Left lobe of liver (tissue), 2 donors: ENCODE measurements at places on chromosomes 5 and 9. TPM values are rescaled to one million over a fixed set of nuclear protein-coding genes. Genes with fewer than 3 reads are reported as not detected.

CDKN2B gene
- total RNA-seq, result 0.93 TPM

DNA sequence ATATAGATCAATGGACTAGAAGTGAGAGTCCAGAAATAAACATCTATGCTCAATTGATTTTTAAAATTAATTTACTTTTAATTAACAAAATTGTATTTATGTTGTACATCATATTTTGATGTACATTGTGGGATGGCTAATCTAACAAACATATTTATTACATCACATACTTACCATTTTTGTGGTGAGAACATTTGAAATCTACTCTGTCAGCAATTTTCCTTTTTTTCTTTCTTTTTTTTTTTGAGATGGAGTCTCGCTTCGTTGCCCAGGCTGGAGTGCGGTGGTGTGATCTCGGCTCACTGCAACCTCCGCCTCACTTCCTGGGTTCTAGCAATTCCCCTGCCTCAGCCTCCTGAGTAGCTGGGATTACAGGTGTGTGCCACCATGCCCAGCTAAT, 32.4 kb upstream of the SHB start:
- peak; percentile 5 for DNase-seq

DNA sequence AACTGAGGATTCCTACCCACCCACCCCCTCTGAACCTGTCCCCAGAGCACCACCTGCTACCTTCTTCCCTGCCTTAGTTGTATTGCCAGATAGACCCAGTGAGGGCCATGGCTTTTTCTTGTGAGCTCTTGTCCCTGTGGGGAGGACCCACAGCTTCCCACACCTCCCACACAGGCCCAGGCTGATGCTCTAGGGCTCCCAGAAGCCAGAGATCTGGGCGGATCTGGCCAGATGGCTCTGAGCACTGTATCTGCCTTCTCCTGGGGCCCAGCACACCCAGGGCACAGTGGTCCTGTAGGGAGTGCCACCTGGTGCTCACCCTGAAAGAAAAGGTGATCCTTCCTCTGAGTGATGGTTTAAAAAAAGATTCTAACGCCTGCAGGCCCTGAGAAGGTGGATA, 131.7 kb downstream of the DAB2IP start:
- no peak for DNase-seq

- no peak for DNase-seq
Measured at GRCh38 chr9:125994066-125994943, 247.1 kb downstream of the PBX3 start.

CMYA5 gene
- total RNA-seq, result 1.3 TPM

GRCh38 chr9:126217797-126218196, 108.8 kb upstream of the MVB12B start:
- DNase-seq, result peak; percentile 8

DRD1 gene
- total RNA-seq, result 0.13 TPM

WDR38 gene
- not detected for total RNA-seq

MED7 gene
- 3.2 TPM for total RNA-seq

SLC36A2 gene
- not detected for total RNA-seq

GRCh38 chr5:180736536-180736935, 3.3 kb downstream of the OR2Y1 start:
- DNase-seq, result no peak

PIGO gene
- total RNA-seq, result 17.6 TPM

FOXD4L4 gene
- 0.15 TPM for total RNA-seq

SOX30 gene
- not detected for total RNA-seq

DNA sequence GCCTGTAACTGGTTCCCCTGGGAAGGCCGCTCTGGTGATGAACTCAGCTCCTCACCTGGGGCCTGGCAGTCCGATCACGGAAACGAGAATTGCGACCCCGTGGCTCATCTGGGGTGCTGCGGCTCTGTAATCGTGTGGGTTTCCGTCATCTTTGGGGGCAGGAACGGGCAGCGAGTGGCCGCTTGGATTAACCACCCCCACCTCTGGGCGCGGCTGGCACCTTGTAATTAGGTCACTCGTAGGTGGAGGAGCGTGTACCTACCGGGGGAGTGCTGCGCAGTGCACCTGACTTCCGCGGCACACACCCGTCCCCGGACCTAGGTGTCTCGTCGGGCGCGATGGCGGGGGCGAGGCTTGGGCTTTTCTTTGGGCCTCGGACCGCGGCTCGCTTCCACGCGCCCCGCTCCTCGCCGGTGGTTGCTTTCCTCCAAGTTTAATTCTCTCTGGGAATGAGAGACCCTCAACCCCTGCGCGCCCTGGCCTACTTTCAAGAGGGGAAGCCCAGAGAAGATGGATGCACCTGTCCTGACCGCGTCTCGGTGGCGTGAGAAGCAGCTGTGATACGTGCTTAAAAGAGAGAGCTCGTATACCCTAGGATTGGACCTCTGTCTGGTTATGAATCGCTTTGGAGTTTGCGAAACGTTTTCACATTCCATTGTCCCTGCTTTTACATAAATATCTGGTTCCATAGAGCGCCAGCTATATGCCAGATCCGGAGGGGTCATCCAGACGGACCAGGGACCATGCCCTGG, 744 bp upstream of the PPP2CA start:
- DNase-seq, result no peak

DNA sequence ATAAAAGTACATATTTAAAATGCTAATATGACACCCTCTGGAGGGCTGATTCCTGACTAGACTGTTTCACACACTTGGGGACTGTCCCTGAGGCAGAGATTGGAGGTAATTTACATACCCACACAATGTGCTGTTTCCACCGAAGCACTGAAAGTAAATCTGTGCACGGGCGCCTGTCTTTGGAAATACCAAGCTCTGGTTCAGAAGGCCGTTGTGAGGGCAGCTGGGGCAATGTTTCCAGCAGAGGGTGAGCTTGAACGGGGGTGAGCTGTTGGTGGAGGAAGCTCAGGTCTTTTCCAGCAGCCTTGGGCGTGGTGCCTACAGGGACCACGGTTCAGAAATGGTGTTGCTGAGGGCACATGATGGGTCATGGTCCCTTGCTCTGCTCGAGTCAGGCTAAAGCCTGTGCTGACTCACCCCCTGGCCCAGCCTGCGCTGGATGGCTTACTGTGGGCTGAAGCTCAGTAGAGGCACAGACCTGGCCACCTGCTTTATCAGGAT, 25.8 kb upstream of the HMCN2 start:
- no peak for DNase-seq

- DNase-seq, result no peak
Measured at GRCh38 chr5:68430279-68430678, 214.7 kb downstream of the PIK3R1 start.

DNA sequence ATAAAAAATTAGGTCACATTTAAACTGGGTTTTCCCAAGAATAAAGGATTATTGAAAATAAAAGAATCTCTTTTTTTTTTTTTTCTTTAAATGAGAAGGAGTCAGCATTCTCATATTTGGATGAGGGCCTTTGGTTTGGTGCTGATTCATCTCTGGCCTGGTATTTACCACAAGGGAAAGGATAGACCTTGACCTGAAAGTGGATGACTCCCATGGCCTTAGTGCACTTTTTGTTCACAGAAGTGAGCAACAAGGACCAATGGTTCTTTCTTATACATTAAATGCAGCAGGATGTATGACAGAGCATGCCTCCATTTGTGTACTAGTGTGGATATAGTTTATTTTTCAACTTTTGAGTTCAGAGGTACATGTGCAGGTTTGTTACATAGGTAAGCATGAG, 6.9 kb downstream of the YTHDC2 start:
- DNase-seq, result no peak

DNA sequence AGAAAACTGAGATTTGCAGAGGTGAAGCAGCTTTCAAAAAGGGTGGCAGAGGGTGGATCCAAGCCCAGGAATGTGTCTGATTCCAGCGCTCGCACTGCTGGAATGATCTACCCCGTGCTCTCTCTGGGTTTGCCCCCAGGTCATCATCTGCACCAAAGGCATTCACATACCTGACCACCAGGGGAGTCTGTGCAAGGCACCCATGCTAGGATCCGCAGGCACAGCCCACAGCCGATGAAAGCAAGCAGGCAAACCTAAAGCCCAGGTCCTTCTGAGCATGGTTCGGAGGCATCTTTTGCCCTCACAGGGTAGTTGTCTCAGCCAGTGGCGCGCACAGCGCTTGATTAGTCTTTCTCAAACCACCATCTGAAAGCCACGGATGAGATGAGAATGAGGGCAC, 56.6 kb downstream of the TEK start:
- no peak for DNase-seq

KCNMB1 gene
- total RNA-seq, result 0.23 TPM

GRCh38 chr9:121676926-121677325, 25.5 kb downstream of the DAB2IP start:
- no peak for DNase-seq

DNA sequence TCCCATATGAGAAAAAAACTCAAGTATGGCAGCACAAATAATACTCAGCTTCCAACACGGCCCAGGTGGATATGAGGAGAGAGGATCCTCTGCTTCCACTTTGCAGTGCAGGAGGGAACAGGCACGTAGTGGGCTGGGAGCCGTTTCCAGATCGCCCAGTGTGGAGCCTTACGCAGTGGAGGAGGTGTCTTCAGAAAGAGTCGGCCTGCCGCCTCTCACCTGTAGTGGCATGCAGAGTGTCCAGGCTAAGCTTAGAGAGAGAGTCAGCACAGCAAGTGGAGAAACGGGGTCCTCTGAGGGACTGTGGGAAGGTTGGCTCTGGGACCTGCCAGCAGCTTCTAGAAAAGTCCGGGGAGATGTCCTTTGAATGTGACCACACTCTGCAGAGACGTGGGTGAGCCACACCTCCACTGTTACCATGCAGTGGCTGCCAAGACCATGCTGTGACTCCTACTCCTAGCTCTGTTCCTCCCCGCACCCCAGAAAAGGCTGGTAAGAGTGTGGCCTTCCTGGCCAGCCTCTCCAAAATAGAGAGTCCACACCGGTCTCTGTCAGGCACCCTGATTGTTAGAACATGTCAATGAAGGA, 3.5 kb upstream of the SEMA4D start:
- DNase-seq, result peak; percentile 35

DNA sequence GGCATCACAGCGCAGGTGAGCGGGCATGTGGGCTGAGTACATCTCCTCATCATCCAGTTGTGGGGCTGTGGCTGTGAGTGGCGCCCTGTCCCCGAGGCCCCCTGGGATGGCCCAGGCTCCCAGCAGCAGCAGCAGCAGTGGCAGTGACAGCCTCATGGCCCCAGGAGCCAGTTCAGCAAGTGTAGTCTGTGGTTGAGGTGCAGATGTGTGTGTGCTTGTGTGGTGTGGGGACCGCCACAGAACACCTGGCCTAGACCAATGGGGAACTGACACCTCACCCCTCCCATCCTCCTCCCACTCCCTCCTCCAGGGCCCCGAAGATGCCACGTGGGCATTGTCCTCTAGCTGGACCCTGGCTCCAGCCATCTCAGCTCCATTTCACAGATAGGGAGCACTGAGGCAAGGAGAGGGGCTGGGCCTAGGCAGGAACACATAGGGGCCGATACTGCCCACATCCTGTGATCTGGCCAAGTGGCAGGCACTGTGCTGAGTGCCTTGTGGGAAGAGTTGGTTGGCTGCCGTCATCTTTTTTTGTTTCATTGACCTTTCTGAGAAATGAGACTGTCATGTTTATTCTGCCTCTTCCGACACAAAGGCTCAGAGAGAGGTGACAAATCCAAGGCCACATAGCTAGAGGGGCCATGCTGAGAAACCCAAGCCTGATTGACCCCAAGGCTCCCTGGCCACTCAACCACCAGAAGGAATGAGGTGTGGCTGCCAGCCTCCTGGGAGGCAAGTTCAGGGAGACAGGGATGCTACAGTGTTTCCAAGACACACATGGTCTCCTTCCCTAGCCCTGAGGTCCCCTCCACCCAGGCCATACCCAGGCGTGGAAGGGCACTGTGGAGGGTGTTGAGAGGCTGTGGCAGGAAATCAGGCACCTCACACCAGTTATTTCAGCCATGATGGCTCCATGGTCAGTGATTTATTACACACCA, at the start of gene MZB1:
MZB1 (minus strand) TSS at position 213 of the 938 bp plus-strand sequence; CDS start at position 156, 57 bp downstream.
- no peak for DNase-seq

SLC36A3 gene
- total RNA-seq, result not detected

DNA sequence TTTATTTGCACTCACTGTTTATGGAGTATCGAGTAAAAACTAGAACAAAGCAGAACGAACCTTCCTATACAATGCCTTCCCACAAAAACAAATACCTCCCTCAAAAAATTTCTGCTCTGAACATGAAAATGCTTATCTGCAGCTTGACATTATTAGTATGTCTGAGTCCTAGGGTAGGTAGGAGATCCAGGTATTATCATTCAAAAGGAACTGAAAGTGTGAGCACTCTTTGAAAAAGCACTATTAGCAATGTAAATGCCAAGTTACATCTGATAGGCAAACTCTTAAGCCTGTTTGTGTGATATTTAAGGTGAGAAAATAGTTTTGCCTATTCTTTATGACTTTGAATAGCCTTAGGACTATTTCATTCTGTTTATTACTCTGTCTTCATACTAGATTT, 47.6 kb downstream of the ZSWIM6 start:
- no peak for DNase-seq

DNA sequence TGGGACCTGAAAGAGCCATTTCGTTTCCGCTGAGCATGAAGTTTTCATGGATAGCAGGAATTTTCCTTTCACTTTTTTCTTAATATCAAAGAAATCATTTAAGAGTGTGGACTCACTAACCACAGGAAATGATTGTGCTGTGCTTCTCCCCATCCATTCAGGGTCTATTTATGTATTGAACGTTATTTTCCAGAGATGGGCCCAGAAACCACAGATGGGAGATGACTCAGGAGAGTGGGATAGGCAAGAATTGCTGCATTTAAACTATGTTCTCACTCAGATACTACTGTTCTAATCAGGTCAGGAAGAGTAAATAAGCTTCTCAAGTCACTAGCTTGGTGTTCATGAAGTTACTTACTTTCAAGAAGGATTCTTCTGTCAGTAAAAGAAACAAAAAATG, 763.8 kb downstream of the DTWD2 start:
- DNase-seq, result no peak

GRCh38 chr5:53782620-53783019, 222.2 kb downstream of the NDUFS4 start:
- DNase-seq, result no peak

GRCh38 chr9:70420441-70421271, 6.2 kb upstream of the KLF9 start:
- peak; percentile 97 for DNase-seq

STC2 gene
- total RNA-seq, result 0.65 TPM

DNA sequence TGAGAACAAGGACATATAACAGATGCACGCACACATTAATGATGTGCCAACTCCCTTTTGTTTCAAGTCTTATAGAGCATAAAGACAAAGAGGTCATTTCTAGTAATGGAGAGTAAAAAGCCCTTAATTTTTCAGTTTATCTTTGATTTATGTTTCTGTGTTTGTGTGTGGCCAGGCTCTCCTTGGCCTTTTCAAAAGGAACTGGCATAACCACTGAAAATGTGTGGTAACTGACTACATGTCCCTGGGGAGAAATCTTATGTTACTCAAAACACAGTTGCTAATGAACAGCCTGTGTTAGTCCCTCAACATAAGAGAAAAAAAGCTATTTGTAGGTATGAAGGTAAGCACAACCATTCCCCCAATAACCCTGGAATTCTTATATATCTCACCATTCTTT, 47.6 kb upstream of the SHOC1 start:
- DNase-seq, result no peak

- DNase-seq, result no peak
Measured at GRCh38 chr5:6849316-6850105, 136.3 kb downstream of the TENT4A start.

- no peak for DNase-seq
Measured at GRCh38 chr9:97438257-97438656, 26.4 kb downstream of the TDRD7 start.
